WERI-Rb-1 (cell line): ENCODE measurements at places on chromosomes 6 and 20.
A peak's percentile ranks its signal among the peaks of the same experiment; 100 is the strongest.

- no peak for DNase-seq
These were observed 11.5 kb upstream of the NFATC2 start for GRCh38 chr20:51553897-51554486.

- no peak for DNase-seq
These were observed 92.8 kb downstream of the ADAT2 start for GRCh38 chr6:143357561-143358255.

- peak; percentile 61 for DNase-seq
These were observed 724 bp downstream of the CDKN1A start for GRCh38 chr6:36679043-36679833.

DNA sequence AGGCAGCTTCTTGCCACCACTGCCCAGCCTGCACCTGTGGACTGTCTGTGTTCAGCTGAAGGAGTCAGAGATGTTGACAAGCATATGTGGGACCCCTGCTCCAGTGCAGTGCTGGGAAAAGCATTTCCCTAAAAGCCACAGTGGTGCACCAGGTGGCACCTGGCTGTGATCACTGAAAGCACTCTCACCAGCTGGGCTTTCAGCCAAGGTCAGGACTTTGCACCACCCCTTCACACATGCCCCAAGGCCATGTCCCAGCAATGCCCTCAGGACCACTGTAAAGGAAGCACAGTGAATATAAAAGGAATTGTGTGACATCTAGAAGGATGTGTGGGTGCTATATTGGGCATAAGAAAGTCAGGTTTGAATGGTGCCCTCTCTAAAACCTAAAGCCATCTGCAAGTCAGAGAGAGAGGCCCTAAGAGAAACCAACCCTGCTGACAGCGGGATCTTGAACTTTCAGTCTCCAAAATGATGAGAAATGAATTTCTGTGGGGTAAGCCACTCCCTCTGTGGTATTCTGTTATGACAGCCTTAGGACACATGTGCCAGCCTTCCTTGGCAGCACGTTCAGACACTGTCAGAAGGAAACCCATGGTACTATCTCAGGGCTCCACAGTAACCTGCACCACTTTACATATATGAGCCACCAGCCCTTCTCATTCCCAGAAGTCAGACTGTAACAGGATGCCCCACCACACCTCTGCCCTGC lies 30.7 kb downstream of the CBLN4 start:
- DNase-seq, result no peak

- no peak for DNase-seq
These were observed 9.2 kb upstream of the C6orf141 start for GRCh38 chr6:49541210-49541724.

DNA sequence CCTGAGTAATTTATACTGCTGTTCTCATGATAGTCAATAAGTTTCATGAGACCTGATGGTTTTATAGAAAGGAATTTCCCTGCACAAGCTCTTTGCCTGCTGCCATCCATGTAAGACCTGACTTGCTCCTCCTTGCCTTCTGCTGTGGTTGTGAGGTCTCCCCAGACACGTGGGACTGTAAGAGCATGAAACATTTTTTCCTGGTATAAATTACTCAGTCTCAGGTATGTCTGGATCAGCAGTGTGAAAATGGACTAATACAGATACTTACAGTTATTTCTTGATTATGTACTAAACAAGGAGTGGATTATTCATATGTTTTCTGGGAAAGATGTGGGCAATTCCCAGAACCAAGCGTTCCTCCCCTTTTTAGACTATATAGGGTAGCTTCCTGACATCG lies 1.9 kb upstream of the TRIM38 start:
- no peak for DNase-seq

GRCh38 chr20:36847009-36847709 lies 28.8 kb upstream of the TLDC2 start:
- peak; percentile 85 for DNase-seq

DNA sequence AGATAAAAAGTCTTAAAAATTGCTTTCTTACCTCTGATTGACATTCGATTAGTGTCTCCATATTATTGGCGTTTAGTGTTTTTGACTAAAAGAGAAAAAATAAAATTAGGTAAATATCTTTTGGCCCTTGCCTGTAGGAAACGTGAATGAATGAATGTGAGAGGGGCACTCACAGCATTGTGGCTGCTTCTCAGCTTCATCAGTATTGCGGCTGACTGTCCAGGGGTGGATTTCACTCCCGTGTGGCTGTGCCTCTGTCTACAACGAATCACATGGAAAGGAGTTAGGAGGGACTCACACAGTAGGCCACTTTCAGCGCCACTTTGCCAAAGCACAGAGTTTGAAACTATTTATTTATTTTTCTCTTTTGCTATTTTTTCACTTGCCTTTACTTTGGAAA lies 844 bp downstream of the TAGAP start:
- no peak for DNase-seq

DNA sequence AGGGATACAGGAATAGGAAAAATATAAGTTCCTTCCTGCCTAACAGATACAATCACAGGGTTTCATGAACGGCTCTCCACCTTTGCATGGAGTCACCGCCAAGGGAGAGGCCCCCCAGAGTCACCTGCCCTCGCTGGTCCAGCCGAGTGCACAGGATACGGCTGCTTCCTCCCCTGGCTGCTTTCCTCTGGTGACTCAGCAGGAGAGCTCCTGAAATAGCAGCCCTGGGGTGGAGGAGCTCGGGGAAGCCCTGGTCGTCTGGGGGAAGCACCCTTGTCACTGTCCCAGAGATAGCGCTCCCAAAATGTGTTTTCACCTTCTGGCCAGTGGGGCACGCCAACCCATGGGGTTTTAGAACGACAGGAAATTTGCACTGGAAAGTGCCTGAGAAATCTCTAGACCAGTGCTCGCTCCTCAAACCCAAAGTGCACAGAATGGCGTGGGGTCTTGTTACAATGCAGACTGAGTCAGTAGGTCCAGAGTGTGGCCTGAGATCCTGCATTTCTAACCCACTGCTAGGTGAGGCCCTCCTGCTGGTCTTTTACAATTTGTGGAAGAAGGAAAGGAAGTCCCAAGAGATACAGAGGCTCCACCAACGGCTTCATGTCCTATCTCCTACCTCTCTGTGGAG lies 35.9 kb upstream of the FAM50B start:
- no peak for DNase-seq

- no peak for DNase-seq
These were observed 1.3 kb downstream of the SOBP start for GRCh38 chr6:107491138-107491609.

- DNase-seq, result no peak
These were observed 38.5 kb upstream of the AHI1 start for GRCh38 chr6:135535989-135536414.

DNA sequence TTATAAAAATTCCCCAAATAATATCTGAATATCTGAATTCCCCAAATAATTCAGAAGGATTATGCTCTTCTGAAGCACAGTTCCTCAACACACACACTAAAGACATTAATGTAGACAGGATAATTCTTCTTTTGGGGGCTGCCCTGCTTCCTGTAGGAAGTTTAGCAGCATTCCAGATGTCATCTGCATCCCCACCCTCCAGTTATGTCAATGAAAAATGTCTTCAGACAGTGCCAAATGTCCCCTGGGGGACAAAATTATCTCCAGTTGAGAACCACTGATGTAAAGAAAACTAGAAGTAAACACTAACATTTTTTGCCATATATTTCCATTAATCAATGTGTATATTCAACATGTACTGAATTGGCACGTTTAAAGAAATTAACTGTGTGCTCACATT lies 25.9 kb upstream of the NAA20 start:
- DNase-seq, result no peak

DNA sequence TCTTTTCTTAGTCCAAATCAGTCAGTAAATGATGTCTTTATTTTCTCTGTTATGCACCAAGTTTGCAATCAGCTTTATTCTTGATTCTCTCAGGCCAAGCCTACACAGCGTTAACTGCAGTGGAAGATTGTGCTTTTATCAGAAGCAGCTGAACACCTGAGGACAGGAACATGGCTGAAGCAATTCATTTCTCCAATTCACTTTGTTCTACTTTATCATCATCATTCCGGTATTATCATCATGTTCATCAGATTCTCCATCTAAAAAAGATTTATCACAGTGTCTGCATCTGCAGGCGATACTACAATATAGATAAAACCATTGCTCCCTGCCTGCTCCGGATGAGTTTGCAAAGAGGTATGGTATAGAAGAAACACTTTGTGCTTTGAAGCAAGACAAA lies 68.1 kb upstream of the STMND1 start:
- DNase-seq, result no peak

DNA sequence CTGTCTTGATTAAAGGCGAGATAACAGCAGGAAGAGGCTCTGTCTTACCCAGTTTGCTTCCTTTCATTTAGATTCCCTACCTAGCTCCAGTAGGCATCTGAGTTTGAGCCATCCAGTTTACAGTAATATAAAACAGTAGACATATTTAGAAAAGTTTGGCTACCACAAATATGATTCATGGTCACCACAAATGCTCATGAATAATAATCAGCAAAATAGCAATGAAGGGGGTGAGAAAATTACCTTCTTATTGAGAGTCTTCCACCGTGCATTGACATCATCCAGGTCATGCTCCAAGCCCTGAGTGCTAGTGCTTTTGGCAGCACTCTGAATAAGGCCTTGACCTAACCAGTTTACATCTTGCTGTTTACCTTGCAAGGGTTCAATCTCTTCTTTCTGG lies 106.2 kb downstream of the DST start:
- DNase-seq, result no peak
